ENCODE measurements at places on chromosomes 4 and X.

- DNase-seq: no peak
Observed at GRCh38 chrX:119690921-119691716, 1.8 kb downstream of the SEPTIN6 start.

GRCh38 chr4:8473198-8473919 is 32.8 kb downstream of the TRMT44 start:
- DNase-seq: no peak

DNA sequence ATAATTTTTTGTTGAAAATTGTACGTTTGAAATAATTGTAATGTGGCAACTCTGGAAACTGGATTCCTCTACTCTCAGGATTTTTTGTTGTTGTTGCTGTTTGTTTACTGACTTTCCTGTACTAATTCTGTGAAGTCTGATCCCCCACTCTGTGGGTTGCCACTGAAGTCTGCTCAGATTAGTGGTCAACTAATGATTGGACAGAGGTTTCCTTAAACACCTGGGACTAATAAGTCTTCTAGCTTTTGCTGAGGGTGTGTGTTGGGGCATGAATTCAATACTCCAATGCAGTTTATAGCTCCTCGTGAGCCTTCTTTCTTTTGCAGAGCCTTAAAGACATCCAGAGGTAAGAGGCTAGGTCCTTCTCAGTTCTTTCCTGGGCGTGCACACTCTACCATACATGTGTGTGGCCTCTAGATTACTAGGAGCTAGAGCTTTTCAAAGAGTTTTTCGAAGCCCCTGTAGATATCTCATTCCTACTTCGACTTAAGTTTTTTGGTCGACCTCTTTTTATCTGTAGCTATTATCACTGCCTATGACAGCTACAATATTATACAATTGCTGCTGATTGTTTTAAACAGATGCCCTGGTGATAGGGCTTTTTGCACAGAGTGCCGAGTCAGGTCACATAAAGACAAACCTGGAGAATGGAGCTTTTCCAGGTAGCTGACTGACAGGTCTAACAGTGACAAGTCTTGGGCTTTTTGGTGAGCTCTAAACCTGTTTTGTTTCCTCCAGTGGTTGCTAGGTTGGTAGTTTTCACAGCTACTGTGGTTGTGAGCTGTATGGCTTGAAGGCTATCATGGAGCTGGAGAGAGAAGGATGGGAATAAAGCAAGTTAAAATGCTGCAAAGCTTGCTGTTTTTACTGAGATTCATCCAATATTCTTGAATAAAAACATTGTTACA is 34.0 kb downstream of the BMP2K start:
- DNase-seq: no peak

GRCh38 chr4:158785718-158786117 is 16.9 kb downstream of the FNIP2 start:
- DNase-seq: no peak
